ENCODE measurements at places on chromosomes 12 and 14.

DNA sequence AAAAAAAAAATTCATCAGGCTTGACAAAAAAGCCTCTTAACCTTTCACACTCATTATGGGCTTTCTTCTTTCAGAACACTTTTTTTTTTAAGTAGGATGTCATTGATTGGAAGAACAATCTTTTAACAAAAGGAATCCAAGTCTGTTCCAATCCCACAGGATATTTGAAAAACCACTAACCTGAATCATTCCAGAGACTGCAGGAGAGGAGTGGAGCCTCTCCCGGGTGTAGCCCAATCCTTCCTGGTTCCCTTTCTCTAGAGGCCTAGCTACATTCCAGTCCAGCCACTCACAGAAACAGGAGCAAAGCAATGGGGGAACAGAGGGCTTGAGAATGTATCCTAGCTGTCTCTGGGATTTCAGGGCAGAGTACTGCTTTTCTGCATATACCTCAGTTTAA lies 4.3 kb downstream of the MFAP5 start:
- DNase-seq: no peak

DNA sequence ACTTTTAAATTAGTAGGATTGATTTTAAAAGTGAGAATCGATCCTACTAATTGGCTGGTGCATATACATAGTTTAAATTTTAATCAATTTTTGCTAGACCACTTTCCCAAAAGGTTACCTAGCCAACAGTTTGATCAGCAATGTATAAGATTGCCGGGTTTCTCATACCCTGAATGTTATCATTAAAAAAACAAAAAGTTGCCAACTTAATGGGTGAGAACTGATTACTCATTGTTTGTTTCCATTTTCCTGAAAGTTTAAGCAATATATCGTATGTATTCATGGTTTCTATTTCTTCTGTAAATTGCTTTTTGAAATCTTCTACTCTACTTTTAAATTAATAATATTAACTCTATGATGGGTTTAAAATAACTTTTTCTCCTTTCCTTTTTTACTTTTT lies 4.4 kb upstream of the MYBPC1 start:
- DNase-seq: no peak

- no peak for DNase-seq
These were observed 5.7 kb downstream of the KRT73 start for GRCh38 chr12:52612431-52613383.

- DNase-seq: no peak
These were observed 891 bp downstream of the PLEKHA5 start for GRCh38 chr12:19130224-19131024.

DNA sequence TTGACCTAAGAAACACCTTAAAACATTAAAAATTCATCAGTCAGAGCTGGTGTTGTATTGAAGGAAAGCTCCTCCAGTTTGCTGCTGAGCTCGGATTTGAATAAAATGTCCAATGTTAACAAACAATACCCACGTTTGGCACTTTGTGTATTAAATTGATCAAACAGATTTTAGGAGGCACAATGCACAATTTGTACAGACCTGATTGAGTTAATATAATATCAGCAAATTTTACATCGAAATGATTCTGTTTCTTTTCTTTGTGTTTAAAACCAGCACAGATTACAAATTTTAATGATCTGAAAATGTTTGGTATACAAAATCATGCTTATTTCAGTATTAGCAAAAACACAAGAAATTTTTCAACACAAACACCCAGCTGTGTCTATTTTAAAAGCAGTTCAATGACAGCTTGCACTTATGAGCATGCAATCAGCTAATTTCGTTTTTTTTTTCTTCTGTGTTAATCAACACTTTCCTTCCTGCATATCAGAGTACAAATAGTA lies 2.8 kb upstream of the FOXG1 start:
- DNase-seq: no peak

DNA sequence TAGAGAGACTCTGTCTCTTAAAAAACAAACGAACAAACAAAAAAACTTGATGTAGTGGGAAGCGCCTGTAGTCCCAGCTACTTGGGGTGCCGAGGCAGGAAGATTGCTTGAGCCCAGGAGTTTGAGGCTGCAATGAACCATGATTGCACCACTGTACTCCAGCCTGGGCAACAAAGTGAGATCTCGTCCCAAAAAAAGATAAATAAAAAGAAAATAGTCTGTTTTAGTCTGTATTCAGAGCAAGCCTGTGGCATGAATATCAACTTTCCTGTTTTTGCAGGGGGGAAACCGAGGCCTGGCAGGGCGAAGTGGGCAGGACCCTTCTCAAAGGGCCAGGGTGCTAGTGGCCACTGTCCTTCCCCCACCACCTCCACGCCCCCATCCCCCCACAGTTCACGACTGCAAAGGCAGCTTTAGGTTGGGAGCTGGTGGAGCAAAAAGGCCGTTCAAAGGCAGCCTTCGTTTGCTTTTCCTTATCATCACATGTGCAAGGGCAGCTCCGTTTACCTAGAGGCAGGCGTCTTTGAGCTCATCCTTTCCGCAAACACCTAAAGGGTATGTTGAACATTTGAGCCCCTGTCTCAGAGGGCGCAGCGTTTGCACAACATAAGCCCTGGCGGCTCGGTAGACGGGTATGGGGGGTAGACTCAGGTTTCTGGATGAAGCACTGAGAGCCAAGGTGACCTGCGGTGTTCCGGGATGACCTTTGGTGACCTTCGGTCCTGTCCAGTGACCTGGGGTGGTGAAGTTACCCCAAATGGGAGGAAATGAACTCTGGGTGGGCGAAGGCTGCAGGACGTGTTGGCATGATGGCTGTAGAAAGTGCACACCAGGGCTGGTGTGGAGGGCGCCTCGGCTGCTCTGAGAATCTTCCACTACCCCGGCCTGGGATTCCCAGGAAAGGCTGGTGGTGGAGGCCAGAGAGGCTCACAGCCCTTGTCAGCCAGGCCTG lies 8.7 kb upstream of the MEG3 start:
- no peak for DNase-seq

- DNase-seq: no peak
These were observed 181.8 kb downstream of the PAX9 start for GRCh38 chr14:36843410-36843809.

- DNase-seq: no peak
These were observed 55.1 kb downstream of the PPP1R36 start for GRCh38 chr14:64604881-64605280.

DNA sequence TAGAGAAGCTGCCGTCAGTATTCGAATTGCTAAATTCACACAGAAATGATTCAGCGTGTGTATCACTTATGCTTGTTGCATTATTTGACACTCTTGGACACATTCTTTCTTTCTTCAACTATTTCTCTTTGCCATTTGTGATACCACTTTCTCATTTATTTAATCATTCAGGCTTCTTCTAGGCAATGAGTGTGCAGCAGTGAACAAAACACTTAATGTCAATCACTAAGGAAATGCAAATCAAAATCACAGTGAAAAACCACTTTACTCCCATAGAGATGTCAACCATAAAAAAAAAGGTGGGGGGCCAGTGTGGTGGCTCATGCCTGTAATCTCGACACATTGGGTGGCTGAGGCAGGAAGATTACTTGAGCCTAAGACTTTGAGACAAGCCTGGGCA lies 214.6 kb downstream of the FLRT2 start:
- DNase-seq: no peak

DNA sequence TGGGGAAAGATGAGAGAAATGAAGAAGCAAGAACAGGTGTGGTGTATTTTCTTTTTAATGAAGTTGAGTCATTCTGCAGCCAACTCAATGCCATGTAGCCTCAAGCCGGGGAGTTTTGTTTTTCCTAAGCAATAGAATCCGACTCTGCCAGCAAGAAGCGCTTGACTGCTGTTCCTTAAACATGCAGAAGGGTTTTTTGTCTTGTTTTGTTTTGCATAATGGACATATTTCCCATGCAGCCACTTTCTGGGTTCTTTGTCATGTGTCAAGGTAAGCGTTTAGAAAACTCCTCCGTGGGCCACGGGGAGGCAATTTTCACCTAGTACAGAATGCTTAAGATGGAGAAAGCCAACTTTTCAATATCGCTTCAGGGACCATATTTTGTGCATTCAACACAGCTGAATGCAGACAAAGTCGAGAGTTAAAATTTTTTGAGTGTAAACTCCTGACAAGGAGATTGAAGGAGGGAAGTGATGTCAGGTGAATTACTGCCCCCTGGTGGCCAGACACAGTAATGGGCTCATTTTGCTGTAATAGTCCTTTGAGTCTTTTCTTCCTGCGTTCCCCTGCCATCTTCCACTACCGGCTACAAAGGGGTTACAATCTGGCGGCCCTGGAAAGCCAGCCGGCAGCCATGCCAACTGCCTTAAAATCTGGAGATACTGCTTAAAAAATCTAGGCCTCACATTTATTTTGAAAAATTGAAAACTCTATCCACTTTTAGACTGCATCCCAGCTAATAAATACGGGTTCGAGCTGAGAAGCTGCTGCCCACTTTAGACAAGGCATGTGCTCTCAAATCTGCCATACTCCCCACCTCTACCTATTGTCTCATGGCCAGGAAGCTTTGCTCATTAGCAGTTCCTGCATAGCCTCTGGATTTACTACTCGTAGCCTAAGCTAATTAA lies 3.2 kb upstream of the FICD start:
- peak; percentile 63 for DNase-seq

- no peak for DNase-seq
These were observed 6.4 kb upstream of the NTN4 start for GRCh38 chr12:95796982-95797289.

- DNase-seq: peak; percentile 65
These were observed 618 bp downstream of the RNF34 start for GRCh38 chr12:121400332-121401139.

DNA sequence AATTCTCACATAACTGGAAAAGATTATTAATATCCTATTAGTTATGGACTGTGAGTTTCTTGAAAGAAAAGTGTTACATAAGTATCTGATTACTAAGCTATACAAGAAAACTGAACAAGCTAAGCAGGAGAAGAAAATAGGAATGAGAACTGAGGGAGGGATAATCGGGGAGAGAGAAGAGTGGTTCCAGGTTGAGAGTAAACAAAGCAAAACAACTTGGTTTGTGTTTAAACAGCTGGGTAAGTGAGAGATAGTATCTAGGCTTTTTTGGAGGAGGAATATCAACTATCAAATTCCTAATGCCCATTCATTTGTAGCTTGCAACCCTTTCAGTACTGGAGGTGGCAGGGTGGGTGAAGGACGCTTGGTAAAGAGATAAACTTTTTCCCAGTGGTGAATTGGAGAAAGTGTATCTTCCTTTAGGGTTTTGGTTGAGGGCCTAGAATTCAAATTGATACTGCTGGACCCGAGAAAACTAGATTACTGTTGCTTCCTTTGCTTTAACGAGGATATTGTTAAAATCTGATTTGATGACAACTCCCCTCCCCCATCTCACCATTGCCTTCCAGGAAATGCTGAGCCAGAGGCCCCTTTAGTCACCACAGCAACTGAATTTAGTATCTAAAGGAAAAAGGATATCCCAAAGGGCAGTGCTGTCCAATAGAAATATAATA lies 2.0 kb upstream of the SLC2A3 start:
- peak; percentile 67 for DNase-seq

- DNase-seq: no peak
These were observed 8.9 kb downstream of the HVCN1 start for GRCh38 chr12:110680032-110680431.
